ENCODE measurements at places on chromosomes 6 and 20.

DNA sequence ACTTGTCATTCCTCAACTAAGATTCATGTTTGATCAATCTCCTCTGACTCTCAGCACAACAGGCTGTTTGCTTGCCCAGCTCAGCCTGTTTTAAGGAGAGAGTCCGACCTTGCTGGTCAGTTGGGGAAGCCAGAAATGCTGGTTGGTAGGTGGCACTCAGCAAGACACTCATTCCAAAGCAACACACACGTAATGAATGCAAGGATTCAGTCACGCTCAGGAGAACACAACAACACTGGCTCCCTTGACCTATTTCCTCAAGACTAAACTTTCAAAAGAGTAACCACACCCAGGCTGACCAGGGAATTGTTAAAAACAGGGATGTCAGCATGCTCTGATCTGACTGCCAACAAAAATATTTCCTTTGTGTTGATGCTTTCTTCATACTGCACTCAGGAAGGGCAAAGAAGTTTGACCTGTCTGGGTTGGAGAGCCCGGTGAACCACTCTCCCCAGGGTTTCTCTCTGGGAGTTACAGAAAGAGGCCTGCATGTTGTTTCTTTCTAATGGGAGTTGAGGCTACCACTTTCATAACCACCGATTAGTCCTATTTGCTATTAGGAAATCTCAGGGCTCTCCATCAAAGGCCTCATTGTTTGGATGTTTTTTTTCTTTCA is 25.6 kb upstream of the PREP start:
- no peak for DNase-seq

DNA sequence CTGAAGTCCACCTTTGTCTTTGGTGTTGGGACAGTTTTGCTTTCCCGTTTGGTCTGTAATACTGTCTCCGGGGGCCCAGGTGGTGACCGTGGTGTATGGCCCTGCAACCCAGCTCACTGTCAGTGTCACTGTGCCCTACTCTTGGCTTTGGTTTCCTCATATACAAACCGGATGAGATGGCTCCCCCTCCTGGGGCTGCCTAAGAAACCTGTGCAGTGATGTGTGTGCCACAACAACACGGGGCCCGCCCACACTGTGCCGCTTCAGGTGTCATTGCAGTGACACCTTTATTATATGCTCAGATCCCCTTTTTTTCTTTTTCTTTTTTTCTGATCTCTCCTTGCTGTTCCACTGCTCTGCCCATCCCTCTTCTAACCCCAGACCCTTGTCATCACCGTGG is 73.9 kb downstream of the RAMACL start:
- DNase-seq = peak; percentile 69

- DNase-seq = no peak
Measured at GRCh38 chr20:56345911-56346310, 12.9 kb upstream of the FAM210B start.

DNA sequence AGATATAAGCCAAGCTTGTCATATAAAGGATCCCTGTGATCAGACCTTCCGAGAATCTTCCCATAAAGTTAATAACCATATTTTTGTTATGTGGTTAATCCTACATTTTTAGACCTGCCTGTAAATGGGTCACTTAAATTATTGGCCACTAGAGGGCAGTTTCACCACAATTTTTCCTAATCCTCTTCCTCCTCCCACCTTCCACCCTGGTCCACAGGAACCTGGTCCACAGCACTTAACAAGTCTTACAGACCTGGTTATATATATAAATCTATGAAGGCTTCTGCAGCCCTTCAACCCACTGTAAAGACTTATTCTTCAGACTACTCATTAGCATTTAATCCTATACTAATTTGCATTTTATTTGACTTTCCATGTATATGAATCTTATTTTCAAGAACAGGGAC is 28.3 kb downstream of the MRS2 start:
- peak; percentile 17 for DNase-seq

- DNase-seq = no peak
Measured at GRCh38 chr6:165231581-165232561, 77.5 kb downstream of the C6orf118 start.

DNA sequence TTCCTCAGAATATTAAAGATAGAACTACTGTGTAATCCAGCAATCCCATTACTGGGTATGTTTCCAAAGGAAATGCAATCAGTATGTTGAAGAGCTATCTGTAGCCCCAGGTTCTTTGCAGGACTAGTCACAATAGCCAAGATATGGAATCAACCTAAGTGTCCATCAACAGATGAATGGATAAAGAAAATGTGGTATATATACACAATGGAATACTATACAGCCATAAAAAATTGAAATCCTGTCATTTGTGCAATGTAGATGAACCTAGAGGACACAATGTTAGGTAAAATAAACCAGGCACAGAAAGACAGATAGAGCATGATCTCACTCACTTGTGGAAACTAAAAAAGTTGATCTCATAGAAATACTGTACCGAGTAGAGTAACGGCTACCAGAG is 306.0 kb upstream of the MARCKS start:
- no peak for DNase-seq

DNA sequence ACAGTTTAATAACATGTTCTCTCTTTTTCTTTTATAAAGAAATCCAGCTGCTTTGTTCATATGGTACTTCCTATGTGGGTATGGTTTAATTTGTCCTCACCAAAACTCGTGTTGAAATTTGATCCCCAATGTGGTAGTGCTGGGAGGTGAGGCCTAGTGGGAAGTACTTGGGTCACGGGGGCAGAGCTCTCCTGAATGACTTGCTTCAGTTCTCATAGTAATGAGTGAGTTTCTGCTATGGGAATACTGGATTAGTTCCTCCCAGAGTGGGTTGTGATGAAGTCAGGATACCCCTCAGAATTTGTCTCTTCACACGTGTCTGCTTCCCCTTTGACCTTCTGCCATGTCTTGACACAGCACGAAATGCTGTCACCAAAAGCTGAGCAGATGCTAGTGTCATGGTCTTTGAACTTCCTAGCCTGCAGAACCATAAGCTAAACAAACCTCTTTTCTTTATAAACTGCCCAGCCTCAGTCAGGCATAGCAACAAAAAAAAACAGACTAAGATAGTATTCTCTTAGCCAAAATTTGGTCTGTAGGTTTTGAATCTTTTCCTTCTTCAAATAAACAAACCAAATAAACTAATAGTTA is 87.8 kb upstream of the HS3ST5 start:
- no peak for DNase-seq

DNA sequence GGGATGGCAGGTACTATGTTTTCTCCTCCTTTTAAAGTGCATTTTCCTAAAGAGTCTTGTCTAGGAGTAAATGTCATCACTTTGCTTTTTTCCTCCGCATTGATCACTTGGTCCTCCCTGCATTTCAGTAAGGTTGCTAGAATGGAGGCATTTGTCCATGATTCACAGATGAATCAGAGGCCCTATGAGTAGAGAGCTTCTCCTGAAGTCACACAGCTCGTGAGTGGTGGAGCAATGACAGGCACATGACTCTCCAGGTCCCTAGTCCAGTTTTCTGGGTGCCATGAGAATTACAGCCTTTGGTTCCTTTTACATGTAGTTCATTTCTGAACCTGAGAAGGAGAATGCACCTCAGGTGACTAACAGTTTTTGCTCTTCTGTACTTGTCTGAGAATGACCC is 50.5 kb downstream of the HLA-A start:
- no peak for DNase-seq

DNA sequence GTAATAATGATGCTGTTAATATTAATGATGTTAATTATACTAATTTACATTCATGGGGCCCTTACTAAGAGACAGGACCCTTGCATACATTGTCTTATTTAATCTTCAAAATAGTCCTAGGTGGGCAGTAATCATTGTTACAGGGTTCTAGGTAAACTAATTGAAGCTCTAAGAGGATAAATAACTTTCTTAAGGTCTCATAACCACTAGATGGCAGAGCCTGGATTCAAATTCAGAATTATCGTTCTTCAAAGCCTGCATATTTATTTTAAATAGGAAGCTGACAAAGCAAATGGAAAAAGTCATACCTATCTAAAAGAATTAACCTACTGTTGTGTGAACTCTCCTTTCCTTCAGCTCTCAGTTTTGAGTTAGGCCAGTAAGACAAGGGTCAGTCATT is 23.5 kb downstream of the PTCHD4 start:
- no peak for DNase-seq

DNA sequence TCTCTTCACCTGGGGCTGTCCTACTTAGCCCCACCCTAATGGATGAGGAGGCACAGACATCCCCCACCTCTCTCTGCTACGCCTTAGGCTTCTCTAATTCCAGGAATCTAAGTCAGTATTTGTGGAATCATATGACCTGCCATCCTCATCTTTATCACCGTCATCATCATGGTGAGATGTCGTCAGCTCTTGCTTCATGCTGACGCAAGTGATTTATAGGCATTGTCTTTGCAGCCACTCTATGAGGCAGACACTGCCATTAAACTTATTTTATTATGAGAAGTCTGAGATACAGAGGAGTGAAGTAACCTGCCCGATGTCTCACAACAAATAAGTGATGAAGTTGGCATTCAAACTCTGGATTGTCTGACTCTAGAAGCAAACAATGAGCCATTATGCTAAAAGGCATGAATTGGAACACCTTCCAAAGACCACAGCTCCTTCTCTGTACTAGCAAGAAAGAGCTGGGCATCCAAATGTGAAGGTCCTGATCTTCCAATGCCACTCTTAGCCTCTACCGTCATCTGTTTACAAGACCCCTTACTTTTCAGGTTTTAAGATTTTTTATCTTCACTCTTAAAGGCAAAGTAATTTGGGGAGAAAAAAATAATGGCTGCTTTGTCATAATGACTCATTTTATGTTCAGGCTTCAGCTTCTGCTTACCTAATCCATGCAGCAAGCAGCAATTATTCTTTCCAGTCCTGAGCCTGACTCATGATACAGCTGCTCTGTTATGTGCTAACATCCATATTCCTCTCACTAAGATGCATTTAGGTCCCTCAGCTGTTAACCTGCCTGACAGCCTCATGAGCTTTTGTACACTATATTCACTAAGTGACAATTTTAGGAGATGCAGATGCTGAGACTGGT is 113.7 kb upstream of the BCLAF1 start:
- DNase-seq = no peak

- no peak for DNase-seq
Measured at GRCh38 chr6:136647363-136647852, 97.2 kb upstream of the MAP7 start.

DNA sequence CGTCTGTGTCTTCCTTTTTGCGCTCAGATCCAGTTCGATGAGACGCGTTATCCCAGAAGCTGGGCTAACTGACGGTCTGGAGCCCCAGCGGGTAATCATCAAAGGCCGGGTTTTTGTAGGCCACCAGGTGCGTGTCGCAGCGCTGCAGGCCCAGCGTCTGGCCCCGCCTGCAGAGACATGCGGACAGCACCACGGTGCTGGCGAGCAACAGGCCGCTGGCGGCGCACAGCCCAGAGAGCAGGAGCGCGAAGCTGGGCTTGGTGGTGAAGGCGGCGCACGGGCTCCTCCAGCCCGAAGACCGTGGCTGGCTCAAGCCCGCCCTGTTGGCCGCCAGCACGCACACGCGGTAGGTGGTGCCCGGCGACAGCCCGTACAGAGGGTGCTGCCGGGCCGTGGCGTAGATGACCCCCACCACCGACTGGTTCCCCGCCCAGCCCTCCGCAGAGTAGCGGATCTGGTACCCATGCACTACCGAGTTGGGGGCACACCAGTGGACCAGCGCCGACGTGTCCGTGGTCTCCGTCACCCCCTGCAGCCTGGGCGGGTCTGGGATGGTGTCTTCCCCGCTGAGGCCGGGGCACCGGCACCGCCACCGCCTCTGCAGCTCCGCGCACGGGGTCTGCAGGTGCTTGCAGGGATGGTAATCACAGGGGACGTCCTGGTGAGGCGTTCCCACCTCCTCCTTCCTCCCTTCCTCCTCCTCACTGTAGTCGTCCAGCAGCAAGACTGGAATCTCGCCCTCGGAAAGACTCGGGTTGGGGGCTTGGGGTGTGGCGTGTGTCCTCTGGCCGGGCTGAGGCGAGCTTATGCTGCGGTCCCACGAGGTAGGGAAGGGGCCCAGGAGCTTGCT is 12.7 kb downstream of the LRRN4 start:
- no peak for DNase-seq

DNA sequence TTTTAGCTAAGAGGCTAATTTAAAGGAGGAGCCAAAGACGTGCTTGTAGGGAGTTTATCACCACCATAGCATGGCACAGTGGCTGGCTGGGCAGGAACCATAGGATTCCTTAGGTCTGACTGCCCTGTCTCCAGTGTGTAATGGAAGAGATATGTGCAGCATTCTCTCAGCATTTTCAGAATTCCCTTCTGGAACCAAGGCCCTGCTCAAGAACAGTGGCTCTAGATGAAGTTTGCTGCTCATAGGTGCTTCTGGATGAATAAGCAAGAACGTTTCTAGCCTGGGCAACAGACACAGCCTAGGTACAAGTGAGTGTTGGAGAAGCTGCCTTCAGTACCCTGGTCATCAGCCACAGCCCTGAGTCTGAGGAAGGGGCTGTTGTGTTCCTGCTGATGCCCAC is 69.1 kb downstream of the LCA5 start:
- no peak for DNase-seq

DNA sequence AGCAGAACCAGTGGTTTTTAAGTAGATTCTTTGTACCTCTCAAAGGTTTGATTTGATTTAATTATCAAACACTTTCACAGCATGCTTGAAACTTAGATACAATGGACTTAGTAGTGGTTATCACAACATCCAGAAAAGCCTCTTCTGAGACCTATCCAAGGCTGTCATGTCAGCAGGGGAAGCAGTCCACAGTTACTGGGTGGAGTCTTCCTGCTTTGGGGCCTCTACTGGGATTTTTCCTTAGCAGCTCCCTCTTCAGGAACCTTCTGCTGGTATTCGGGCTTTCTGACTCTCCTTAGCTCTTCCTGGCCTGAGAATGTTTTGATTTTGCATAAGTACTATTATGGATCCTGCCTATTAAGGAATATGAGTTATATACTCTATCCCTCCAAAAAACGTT is 36.0 kb downstream of the ARFGEF2 start:
- no peak for DNase-seq

DNA sequence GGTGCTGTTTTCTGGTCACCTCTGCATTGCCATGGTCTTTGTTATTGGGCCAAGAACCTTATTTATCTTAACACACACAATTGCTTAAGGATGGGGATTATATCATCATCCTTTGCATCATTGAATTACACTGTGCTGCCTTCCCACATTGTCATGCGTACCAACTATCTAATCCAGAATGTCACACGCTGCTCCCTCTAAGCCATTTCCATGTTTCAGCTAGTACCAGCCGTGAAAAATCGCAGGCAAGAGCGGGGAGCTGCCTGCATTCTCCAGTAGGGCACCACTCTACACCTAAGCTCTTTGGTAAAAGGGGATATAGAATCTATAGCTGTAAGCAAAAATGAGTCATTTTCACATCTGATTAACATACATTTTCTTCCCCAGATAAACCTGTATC is 277.0 kb downstream of the PRL start:
- DNase-seq = no peak

- no peak for DNase-seq
Measured at GRCh38 chr20:30484009-30484748, 773.3 kb upstream of the DEFB115 start.

DNA sequence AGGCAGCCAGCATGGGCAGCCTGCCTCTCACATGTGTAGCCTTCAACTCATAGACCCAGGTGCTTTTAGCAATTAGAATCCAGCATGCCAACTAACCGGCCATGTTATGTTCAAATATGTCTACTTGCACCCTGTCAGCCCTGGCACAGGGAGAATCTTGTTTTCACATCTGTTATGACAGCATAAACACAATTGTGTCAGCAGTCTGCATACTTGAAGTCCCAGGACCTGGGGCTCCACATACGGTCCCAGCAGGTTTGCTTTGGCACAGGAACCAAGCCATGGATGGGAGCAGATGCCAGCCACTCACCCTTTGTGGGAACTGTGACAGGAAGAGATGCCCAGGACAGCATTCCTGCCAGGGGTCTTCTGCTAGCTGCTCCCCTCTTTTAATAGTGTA is 67.2 kb upstream of the SYNDIG1 start:
- DNase-seq = no peak
